Head of caudate nucleus (tissue), 42 donors: ENCODE measurements at places on chromosomes 2 and 18.
A peak's percentile ranks its signal among the peaks of the same experiment; 100 is the strongest.

DNA sequence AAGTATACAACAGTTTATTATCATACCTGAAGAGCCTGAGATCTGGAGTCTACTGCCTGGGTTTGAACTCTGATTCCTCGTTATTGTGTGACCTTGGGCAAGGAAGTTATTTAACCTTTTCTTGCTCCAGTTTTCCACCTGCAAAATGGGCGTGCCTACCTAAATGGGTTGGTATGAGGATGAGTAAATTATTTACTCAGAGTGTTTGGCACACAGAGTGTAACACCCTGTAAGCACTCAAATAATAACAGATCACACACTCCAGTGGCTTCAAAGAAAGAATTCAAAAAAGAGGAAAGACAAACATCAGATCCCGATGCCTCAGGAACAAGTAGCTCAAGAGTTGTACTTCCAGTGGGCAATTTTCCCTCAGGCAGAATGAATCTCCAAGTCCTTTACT, 2.4 kb downstream of the SRD5A2 start:
- DNase-seq, result no peak

DNA sequence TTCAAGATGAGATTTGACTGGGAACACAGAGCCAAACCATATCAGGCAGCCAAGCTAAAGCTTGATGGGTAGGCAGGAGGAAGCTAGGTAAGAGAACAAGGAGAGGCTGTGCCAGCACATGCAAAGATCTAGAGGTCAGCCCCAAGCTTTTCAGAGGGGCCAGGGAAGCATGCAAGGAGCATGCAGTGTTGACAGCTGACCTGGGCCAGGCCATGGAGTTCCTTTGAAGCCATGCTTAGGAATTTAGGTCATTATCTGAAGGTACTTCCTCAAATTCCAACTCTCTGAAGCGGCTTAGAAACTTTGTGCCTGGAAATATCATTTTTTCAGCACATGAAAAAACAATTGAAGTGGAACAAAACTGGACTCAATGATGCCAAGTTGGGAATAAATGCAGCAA, 130.8 kb downstream of the SPAG16 start:
- DNase-seq, result no peak

DNA sequence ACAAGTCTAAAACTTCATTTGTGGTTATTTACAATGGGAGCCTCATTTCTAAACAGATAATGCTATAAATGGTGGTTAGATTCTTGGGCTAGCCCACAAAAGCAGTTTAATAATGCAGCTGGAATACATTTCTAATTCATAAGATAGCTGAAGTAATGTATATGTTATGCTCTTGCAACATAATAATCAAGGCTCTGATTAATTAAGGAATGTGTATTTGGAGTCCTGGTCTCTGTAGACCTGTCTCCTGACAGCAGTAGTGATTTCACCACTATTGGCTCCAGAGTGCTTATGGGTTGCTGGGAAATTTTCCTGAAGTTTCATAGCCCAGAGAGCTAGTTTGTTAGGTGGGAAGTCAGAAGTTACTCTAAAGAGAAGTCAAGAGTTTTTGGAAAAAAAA, 21.3 kb upstream of the CDC42EP3 start:
- DNase-seq, result no peak

GRCh38 chr2:223727562-223727961, 109.8 kb downstream of the AP1S3 start:
- peak; percentile 53 for DNase-seq

GRCh38 chr2:198042189-198042588, 237.8 kb downstream of the PLCL1 start:
- no peak for DNase-seq

GRCh38 chr2:234863043-234863934, 88.5 kb upstream of the SH3BP4 start:
- peak; percentile 73 for DNase-seq

- no peak for DNase-seq
Measured at GRCh38 chr2:178482437-178482836, 2.2 kb downstream of the PLEKHA3 start.

DNA sequence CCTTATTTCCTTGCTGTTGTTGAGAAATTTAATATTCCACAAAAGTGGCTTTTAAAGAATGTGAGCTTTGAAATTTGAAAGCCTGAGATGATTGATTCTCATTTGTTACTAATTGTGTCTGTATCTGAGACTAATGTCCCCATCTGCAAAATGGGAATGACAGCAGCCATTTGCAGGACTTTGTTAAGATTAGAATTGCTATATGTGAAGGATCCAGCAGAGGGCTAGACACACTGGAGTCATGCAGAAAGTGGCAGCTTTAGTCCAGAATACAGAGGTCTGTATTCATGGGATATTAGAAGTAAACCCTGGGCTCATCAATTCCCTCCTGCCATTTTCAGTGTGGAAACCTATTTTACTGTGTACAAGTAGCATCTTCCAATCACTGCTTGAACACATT, 296.5 kb upstream of the GYPC start:
- no peak for DNase-seq

DNA sequence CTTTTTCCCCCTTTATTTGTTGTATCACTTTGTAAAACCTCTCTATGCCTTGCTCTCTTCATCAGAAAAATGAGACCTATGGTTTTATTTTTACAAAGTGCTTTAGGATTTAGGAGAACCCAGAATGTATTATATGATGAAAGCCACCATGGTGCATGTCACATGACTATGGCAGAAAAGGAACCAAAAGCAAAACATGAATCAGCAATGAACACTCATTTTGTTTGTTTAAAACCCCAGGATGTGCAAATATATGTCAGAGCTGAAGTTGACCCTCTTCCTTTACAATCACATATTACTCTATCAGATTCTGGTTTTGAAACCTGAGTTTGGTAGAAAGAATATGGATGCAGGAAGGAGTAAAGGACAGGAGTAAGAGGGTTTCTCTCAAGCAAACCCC, 70.0 kb downstream of the FIGN start:
- no peak for DNase-seq

GRCh38 chr2:5563411-5563810, 128.8 kb upstream of the SOX11 start:
- DNase-seq, result no peak

GRCh38 chr2:168802859-168803725, 655 bp downstream of the NOSTRIN start:
- no peak for DNase-seq

- no peak for DNase-seq
Measured at GRCh38 chr2:158732573-158733429, 62.3 kb upstream of the DAPL1 start.

- no peak for DNase-seq
Measured at GRCh38 chr2:188601927-188602326, 310.3 kb downstream of the GULP1 start.

- no peak for DNase-seq
Measured at GRCh38 chr18:22378672-22379282, 38.9 kb downstream of the CTAGE1 start.

GRCh38 chr2:236055471-236055870, 112.7 kb downstream of the GBX2 start:
- DNase-seq, result no peak

DNA sequence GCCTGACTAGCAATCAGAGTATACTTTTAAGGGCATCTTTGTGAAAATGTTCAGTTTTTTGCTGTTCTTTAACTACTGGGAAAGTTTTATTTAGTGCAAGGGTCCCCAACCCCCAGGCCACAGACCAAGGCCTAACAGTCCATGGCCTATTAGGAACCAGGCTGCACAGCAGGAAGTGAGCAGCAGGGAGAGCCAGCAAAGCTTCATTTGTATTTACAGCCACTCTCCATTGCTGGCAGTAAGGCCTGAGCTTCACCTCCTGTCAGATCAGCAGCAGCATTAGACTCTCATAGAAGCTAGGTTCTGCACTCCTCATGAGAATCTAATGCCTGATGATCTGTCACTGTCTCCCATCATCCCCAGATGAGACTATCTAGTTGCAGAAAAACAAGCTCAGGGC, 17.1 kb upstream of the NR4A2 start:
- DNase-seq, result no peak
